ENCODE measurements at places on chromosomes 4 and X.

DNA sequence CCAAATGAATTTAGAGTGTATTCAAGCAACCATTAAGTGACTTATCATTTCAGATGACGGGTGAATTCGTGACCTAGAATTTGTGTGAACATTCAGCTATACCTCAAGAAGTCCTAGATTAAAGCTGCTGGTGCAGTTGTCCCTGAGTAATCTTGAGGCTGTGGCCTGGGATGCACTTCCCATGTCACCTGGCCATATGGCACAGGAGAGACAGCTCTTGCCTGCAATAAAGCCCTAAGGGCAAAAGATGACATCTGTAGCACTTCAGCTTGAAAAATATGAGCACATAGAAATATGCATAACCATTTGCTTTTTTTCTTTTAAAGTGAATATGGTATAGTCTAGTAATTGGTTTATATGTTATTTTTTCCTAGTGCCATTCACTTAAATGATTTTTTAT, 125.8 kb downstream of the FHDC1 start:
- no peak for DNase-seq

- DNase-seq: no peak
These were observed 217.1 kb downstream of the ARAP2 start for GRCh38 chr4:36027203-36027602.

DNA sequence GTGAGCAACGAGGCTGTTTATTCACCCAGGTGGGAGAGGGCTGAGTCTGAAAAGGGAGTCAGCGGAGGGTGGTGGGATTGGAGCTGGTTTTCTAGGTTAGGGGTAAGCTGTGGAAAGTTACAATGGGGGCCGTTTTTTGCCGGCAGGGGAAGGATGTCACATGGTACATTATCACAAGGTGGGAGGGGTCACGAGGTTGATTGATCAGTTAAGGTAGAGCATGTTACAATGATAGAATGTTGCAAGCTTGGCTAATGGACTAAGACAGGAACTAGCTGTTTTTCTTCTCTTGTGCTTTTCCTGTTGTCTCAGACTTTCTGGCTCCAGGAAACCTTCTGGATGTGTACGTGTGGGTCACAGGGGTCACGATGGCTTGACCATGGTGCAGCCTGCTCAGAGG, 536.3 kb upstream of the HTR2C start:
- no peak for DNase-seq

DNA sequence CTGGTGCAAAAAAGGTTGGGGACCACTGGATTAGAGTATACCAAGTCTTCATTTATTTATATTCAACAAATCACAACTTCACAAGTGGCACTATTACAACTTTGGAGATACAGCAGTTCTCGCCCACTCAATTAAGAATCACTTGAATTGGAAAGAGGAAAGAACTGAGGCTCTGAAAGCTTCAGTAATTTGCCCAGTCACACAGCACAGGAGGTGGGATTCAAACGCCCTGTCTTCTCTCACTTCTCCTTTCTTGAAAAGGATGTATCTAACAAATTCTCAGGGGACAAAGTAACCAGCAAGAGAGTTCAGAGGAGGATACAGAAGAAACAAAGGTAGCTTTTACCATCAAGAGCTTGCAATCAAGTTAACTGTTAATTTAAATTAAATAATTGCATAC, 12.4 kb downstream of the SMIM14 start:
- no peak for DNase-seq

GRCh38 chr4:94814237-94814636, 56.5 kb downstream of the BMPR1B start:
- no peak for DNase-seq

DNA sequence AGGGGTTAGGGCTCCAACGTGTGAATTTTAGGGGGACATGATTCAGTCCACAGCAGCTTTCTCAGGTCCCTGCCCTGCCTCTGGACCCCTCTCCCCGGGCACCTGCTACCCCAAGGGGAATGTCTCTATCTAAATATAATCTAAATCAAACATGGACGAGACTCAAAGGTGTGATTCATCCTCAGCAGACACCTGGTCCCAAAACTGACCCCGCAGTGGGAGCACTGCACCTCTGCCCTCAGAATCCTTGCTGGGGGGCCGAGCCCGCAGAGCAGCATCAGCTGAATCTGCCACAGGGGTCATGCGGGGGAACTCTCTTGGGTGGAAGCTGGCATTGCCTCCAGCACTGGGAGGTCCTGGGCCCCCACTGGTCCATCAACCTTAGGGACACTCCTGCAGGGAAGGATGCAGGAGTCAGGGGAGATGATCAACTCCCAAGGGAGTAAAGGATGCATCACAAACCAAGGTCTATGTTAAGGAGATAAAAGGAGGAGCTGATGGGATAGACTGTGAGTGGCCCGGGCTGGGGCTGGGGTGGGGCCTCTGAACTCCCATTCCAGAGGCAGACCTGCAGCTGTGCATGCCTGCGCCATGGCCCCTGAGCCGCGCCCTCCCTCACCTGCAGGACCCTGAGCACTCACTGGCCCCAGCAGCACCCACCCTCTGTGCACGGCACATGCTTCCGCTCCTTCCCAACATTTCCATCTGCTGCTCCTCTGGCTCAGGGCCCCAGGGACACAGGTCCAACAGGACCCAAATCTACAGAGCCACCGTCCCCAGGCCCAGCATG, 54.0 kb downstream of the ADRA2C start:
- DNase-seq: no peak

- DNase-seq: peak; percentile 19
These were observed 20.4 kb upstream of the GPM6B start for GRCh38 chrX:13837290-13837745.

DNA sequence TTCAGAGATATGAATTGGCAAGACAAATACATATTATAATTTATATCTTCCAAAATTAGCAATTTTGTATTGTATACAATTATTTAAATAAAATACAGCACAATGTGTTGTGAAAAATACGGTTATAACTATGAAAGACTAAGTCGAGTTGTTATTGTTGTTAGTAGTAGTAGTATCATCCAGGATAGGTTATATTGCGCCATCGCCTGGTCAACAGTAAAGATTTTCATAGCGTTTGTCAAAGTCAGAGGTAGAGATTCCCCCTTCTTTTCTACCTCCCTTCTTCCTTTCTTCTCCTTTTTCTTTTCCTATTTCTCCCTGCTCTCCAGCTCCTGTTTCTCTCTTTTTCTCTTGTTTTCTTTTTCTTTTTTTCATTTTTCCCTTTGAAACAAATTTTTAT, 499.1 kb upstream of the EPHA5 start:
- DNase-seq: peak; percentile 44

DNA sequence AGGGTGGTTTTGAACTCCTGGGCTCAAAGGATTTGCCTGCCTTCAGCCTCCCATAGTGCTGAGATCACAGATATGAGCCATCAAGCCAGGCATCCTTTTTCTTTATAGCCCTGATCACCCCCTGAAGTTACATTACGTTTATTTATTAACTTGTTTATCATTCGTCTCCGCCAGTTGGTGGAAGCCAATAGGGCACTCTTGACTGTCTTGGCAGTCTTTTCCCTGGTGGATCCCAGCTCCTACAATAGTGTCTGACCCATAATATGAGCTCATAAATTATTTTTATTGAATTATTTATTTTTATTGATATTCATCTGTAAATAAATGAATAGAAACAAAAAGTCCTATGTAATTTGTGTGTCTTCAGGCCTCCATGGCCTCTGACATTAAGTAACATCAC, 484.3 kb upstream of the FAT1 start:
- no peak for DNase-seq

GRCh38 chrX:128650326-128650725, 598.1 kb upstream of the ACTRT1 start:
- DNase-seq: no peak

- no peak for DNase-seq
These were observed 11.3 kb upstream of the DHX15 start for GRCh38 chr4:24595659-24596058.

GRCh38 chr4:158913766-158914165, 144.9 kb downstream of the FNIP2 start:
- no peak for DNase-seq

DNA sequence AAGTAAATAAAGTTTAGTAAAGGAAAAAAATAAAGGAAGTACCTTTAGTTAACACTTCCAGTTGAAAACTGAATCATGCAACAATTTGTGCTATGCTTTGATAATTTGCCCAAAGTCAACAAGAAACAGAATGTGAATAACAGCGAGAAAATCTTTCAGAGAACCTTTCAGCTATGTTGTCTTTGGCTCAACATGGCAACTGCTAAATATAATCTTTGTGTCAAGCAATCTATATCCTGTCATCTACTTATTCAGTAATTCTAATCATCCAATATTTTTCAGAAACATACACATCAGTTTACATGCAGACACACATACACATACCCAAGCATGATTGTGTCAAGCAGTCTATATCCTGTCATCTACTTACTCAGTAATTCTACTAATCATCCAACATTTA, 136.0 kb upstream of the PABPC4L start:
- peak; percentile 40 for DNase-seq

DNA sequence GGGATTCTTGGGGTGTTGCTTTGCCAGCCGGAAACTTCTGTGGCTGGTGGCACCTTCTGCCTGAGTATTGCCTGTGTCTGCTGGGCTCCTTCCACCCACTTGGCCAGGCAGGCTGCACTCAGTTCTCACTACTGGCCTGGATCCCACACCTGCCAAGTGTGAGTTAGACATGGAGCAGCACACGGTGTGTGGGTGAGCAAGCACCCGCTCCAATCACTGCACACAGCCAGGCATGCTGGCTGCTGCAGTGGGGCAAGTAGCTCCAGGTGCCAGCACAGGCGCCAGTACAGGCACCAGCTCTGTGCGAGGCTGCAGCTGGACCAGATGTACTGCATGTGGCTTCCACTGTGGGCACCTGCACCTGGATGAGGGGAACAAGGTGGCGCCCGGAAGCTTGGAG, 23.9 kb downstream of the DCUN1D4 start:
- DNase-seq: no peak
